GM12864 (cell line): ENCODE measurements at places on chromosomes 5 and 9.

DNA sequence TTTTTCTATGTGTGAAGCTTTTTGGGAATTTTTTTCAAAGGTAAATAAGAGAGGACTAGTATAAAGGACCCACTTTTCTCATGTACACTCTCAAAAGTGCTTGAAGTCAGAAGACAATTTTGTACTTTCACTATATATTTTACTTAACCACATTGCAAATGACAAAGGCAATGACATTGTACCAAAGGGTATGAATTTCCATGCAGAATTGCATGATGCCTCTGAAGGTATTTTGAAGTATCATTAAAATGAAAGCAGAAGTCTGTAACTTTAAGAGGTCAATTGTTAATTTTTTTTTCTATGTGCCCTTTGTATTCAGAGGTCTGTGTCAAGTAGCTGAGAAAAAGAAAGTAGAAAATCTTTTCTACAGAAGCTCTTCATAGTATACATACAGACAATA is 84.7 kb downstream of the ST8SIA4 start:
- no peak for DNase-seq

GRCh38 chr5:142782976-142783530 is 12.9 kb downstream of the ARHGAP26 start:
- DNase-seq, result no peak

DNA sequence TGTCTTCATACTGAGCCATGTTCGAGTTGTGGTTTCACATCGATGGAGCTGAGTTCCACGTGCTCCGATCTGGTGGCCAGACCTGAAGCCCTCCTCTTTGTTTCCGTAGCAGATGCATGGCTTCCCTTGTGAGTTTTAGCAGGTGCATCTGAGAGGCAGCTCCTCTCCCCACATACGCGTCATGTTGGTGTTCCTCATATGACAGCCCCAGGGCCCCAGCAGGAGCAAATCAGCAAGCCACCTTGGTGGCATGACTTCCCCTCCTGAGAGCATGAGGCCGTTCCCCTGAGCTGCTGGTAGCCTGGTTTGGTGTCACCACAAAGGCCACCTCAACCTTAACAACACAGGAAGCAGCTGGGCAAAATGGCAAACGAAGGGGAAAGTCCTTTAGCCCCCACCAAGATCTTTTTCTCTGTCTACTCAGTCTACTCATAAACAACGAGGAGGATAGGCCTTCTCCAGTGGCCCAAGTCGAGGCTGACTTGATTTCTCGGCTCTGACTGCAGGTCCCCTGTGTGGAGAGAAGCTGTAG is 5.9 kb downstream of the CYFIP2 start:
- peak; percentile 94 for DNase-seq

DNA sequence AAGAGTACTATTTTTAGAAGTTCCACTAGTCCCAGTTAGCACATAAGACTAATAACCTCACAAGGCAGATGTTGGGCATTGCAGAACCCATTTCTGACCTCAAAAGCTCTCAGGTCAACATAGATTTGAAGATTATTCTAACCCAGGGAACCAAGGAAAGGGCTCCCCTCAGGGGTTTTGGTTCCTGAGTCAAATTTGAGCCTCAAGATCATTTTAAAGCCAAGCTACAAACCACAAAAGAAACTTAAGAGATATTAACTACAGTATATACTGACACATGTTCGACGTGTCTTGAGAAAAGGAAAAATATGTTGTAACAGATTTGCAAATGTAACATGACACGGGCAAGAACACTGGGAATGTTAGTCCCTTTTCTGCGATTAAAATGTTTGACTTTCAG is 88.6 kb downstream of the GNAQ start:
- no peak for DNase-seq

GRCh38 chr5:151020304-151021110 is at the start of gene GPX3:
GPX3 (plus strand) TSS chr5:151020591; CDS start chr5:151020655, 64 bp downstream.
- no peak for DNase-seq

GRCh38 chr5:108636135-108636853 is 111.4 kb upstream of the FER start:
- no peak for DNase-seq

DNA sequence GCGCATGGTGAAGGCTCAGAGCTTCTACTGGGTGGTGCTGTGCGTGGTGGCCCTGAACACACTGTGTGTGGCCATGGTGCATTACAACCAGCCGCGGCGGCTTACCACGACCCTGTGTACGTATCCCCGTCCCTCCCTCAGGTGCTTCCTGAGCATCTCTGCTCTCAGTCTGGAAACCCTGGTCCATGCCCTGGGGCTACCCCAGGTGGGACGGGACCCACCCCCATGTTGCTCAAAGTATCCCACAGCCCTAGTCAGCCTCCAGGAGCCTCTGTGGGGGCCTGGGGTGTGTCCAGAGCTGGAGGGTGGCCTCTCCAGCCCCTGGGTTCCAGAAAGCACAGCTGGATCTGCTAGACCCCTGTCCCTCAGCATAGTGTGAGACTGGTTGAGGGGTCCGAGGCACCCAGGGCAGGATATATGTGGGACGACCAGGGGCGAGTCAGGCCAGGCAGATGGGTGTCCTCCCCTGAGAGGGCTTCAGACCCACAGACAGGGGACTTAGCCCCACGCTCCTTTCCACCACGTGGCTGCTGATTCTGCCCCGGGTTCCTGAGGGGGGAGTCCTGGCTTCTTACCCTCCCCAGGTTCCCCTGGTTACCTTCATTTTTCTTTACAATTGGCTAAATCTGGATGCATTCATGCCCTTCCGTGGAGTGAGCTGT is 94.0 kb downstream of the CACNA1B start:
- no peak for DNase-seq

GRCh38 chr5:74950836-74951515 is 84.8 kb upstream of the FAM169A start:
- no peak for DNase-seq

- DNase-seq, result no peak
These were observed 55.8 kb downstream of the PHAX start for GRCh38 chr5:126656401-126657007.
